Caki2 (cell line): ENCODE measurements at places on chromosomes 2 and 18.

GRCh38 chr2:237542001-237542704 lies 24.2 kb upstream of the PRLH start:
- no peak for DNase-seq

GRCh38 chr18:61822879-61823278 lies 69.9 kb downstream of the RNF152 start:
- DNase-seq, result no peak

- no peak for DNase-seq
Observed at GRCh38 chr2:241822264-241822623, 13.3 kb downstream of the NEU4 start.

- peak; percentile 38 for DNase-seq
Observed at GRCh38 chr2:216066230-216066629, 15.4 kb downstream of the PECR start.
